Activated CD4-positive, alpha-beta T cell treated with anti-CD3 and anti-CD28 coated beads, Interleukin-10, Interleukin-2, amounts not matched to agents 100 ng/mL and 50 ng/mL, durations not matched to agents 16 hours and 8 hours (primary cell): ENCODE measurements at places on chromosomes 12 and 14.

- no peak for DNase-seq
Measured at GRCh38 chr12:109782326-109782703, 50.9 kb downstream of the TRPV4 start.

- peak; percentile 83 for DNase-seq
Measured at GRCh38 chr12:107317751-107318555, 224.6 kb upstream of the CRY1 start.

DNA sequence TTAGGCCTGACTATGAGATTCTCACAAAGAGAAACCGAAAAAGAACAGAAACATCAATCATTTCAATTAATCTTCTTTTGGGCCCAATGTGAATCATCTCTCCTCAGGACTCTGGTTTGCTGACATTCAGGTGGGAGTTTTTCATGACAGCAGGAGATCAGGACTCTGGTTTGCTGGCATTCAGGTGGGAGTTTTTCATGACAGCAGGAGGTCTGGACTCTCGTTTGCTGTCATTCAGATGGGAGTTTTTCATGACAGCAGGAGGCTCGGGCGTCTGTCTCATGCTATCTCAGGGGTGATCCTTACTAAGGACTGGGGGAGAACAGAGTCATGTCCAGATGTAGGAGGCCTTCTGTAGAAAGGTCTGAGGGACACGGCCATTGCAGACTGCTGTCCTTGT lies 40.1 kb upstream of the PARP11 start:
- no peak for DNase-seq

GRCh38 chr12:131824450-131824849 lies 3.7 kb upstream of the MMP17 start:
- no peak for DNase-seq

DNA sequence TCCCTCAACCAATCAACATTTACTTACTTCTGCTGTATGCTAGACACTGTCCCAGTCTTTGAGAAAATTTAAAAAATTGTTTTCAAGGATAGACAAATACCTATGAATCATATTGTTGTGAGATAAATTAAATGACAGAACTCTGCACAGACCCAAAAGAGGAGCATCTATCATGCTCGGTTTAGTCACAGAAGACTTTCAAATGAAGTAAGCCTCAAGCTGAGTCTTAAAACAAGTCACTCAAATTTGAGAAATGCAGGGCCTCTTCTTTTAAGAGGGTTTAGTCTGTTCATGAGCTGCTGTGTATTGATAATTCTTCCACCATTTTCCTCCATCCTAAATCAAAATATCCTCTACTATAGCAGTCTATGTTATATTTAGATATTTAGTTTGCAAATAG lies 24.4 kb upstream of the COCH start:
- no peak for DNase-seq

DNA sequence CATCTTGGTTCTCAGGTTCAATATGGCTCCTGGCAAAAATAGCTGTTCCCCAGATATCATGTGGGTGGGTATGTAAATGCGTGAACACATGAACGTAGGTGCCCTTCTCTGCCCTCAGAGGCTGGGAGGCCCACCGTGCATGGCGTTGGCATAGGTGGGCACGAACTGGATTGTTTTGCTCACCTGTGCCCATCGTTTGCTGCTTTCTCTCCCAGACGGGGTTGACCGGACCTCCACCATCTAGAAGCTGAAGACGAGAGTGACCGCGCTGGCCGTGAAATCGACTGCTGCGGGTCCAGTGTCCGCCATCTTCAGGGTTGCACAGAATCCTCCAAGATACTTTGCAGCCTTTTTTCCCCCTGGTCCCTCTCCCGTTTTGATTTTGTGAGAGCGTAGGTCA lies 113.9 kb downstream of the GCH1 start:
- no peak for DNase-seq

- DNase-seq: peak; percentile 56
Measured at GRCh38 chr12:75812271-75813018, 219.1 kb downstream of the PHLDA1 start.

- DNase-seq: no peak
Measured at GRCh38 chr14:91119556-91120311, 5.9 kb downstream of the DGLUCY start.

DNA sequence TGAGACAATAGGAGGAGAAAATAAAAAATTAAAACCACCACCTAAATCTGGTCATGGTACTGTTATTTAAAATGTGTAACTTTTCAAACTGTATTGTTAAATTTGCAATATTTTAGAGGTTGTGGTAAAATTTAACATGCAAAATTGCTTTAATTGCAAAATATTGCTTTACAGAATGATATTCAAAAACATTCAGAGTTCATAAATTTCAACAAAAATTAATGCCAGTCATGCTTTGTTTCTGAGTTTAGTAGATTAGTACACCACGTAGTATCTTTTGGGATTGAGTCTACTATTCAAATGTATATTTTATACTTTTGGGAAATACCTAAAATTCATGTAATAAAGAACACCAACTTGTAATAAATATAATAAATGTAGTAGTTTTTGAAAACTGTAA lies 18.3 kb downstream of the ETFRF1 start:
- DNase-seq: no peak

DNA sequence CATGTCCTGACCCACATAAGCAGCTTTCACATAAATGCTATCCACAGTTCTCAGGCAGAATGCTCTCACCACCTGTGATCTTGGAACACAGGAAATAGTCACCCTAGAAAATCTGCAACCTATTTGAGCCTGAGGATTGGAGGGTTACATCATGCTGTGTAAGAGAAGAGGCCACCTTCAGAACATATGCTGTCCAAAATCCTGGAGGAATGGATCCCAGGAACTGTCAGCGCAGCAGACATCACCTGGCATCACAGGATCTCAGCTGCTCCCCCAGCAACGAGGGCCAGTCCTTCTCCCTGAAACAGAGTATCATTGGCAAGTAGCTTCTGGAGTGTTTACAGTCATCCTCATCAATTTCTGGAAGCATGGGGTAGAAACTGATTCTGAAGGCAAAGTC lies 63.2 kb upstream of the LTA4H start:
- no peak for DNase-seq

DNA sequence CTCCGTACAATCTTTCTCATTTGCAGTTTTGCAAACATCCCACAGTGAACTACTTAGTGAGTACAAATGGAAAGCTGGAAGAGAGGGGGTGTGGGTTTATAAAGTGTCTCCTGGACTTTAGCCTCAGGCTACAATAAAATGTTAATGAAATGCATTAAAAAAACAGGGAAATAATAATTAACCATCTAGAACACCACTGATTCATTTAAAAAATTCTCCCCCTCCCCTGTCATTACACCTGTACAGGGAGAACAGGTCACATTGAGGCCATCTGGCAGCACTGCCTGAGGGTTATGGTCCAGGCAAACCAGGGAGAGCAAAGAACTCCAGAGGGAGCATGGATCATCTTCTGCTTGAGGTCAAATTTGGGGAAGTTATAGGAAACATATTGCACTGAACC lies 96.3 kb downstream of the TSPAN8 start:
- no peak for DNase-seq

- DNase-seq: no peak
Measured at GRCh38 chr12:122845041-122845864, 10.0 kb downstream of the HIP1R start.

- no peak for DNase-seq
Measured at GRCh38 chr14:20144820-20145219, 6.2 kb downstream of the OR4N5 start.
